Mammary epithelial cell (primary cell): ENCODE measurements at places on chromosomes 6 and 20.
A peak's percentile ranks its signal among the peaks of the same experiment; 100 is the strongest.

- DNase-seq: no peak
These were observed 6.9 kb upstream of the RRBP1 start for GRCh38 chr20:17688965-17689364.

- no peak for DNase-seq
These were observed 110.3 kb downstream of the CHD6 start for GRCh38 chr20:41507851-41508250.

DNA sequence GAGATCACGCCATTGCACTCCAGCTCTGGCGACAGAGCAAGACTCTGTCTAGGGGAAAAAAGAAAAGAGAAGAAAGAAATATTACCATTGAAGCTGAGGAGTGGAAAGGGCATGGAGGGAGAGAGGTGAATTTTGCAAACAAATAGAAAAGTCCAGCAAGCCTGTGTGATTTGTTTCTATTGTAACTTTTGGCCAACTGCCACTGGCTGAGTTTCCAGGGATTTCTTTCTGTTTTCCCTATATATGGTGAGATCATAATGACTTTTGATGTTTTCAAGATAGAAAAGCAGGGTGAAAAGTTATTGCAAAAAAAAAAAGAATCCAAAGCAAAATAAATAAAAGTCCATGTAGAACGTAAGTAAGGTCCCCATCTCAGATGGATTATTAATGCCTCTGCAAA, 184.2 kb upstream of the RALGAPA2 start:
- no peak for DNase-seq

DNA sequence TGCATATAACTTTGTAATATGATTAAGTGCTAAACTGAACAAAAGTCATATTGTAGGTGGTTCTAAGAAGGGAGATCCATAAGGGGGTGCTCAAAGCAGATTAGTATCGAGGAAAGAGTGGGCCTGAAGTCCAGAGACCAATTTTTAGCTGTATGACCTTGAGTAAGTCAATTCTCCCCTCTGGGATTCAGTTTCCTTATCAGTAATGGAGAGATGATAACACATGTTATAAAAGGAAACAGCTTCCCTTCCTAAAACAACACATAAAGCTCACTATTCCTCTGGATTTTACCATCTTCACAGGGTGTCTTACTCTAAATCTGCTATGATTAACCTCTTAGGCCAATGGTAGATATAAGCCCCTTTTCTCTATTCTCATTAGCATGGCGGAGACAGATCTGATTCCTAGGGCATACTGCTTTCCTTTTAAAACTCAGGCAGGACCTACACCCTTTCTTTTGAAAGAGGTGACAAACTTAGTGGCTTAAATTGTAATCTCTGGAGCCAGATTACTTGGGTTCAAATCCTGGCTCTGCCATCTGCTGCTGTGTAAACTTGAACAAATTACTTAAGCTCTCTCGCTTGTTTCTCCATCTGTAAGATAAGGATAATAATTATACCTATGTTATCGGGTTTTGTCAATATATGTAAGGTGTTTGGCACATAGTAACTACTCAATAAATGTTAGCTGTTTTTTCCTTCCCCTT, 39.5 kb downstream of the ACSS2 start:
- no peak for DNase-seq

- no peak for DNase-seq
These were observed 172.6 kb upstream of the BMP5 start for GRCh38 chr6:56047931-56048540.

DNA sequence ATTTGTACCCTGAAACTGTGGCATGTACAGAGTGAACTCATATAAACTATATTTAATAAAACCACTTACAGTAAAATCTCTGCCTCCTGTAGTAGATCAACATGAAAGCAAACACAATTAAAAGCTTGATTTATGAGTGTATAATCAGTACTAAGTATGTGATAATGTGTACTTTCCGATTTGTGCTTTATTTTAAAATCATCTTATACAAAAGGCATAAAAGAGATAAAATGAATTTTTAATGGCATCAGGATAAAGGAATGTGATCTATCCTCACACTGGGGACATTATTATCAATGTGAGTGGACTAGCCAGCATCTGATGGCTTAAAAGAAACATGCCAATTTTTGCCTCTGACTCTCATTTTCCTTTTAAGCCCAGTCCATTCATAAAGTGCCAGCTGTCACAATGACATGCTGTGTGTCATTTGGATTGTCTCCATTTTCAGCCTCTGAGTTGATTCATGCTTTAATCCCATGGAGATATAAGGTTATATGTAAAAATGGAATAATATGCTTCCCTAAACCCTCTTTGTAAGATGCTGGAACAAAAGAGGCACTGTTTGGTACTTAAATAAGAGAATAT, 831.6 kb upstream of the EYS start:
- no peak for DNase-seq

GRCh38 chr20:6381887-6382286, 259.1 kb upstream of the FERMT1 start:
- peak; percentile 8 for DNase-seq

DNA sequence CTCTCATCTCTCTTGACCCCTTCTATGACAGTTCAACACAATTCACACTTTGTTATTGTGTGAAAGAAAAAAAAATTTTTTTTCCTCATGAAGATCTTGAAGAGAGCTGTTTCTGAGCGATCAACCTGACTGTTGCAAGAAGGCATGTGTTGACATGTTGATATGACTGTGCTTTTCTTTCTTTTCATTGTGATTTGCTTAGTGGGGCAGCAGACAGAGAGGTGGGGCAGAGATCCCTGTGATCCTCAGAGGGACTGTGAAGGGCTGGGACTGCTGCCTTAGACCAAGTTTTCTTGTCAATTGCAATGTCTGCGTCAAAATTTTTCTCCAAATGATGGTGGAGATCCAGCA, 70.8 kb upstream of the IYD start:
- DNase-seq: peak; percentile 89

DNA sequence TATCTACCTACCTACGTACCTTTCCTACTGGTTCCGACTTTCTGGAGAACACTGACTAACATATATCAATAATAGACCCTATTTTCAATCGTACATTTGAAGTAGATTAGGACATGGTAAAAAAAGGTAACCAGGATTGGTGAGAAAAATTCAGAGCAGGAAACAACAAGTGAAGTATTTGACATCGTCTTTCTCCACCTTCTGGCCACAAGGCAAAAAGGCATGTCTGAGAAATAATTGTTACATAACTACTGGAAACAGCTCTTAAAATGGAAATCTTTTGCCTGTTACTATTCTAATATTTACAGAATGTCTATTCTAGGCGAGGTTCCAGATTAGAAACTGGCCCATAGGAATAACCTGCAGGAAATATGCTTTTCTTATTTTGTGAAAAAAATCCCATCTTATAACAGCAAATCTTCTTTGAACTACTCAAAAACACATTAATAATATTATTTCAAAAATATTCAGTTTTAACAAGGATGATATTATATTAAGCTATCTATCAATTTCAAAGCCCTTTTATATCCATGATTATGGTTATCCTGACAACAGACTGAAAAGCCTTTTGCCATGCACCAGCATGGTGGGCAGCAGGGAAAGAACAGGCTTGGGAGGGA, 80.8 kb downstream of the RCAN2 start:
- peak; percentile 27 for DNase-seq

DNA sequence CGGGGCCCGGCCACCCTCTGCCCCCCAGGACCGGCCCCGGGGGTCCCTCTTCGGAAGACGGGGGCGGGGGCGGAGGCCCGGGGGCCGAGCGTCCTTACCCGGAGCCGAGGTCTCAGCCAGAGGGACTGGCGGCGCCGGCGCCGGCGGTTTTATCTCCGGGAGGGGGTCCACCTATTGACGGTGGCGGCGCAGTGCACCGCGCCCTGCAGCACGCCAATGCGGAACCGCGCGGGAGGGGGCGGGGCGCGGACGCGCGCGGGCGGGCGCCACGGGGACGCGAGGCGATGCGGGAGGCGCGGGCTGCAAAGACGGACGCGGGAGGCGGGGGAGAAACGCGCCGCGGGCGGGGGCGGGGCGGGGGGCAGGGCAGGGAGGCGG, at the start of gene EEF1A2:
Gene EEF1A2, minus strand, starts transcription at position 124 of the 378 bp plus-strand sequence. CDS start 1,320 bp downstream, outside the sequence.
- DNase-seq: no peak

- DNase-seq: peak; percentile 26
These were observed 2.8 kb upstream of the CDH22 start for GRCh38 chr20:46311039-46311650.

DNA sequence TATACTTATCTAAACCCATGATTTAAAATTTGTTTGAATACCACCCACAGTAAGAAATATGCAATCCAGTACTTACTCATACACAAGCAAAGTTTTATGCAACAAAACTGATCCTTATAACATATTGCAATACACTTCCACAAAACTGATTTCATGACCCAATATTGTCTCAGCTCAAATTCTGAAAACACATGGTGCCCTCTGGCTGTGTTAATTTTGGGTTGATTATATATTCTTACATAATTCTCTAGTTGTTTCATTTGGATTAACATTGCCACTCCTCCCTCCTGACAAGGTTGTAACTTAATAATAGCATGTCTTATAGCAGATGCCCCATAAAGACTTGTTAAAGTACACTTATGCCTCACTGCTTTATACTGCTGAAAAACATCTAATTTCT, 73.0 kb upstream of the TULP1 start:
- no peak for DNase-seq

GRCh38 chr6:133326584-133326983, 85.4 kb downstream of the EYA4 start:
- DNase-seq: no peak

DNA sequence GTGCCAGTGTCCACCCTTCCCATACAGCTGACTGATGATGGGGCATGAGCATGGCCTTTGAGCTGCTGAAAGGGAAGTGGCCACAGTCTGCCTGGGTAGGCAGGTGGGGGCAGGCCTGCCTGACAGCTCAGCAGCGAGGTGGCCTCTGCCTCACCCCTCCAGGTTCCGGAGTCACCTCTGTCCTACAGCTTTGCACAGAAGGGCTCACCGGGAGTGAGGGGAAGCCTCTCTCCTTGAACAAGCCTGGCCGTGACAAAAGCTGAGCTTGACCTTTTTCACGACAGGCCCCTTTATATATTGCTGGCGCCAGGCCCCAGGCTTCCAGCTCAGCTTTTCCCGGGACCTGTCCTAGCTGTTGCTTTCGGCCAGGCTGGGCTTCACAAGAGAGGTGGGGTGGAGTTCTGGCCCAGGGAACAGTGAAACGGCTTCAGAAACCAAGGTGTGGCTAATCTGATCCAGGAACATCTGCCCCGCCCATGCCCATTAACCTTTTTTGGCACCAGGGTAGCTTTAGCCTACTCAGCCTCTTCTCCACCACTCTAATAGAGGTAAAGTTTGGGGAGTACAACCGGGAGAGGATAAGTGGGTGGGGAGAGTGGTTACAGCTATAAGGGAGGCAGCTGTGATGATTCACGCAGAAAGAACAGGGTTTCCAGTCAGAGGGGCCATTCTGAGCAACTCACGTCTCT, 42.9 kb downstream of the C6orf132 start:
- DNase-seq: peak; percentile 96

DNA sequence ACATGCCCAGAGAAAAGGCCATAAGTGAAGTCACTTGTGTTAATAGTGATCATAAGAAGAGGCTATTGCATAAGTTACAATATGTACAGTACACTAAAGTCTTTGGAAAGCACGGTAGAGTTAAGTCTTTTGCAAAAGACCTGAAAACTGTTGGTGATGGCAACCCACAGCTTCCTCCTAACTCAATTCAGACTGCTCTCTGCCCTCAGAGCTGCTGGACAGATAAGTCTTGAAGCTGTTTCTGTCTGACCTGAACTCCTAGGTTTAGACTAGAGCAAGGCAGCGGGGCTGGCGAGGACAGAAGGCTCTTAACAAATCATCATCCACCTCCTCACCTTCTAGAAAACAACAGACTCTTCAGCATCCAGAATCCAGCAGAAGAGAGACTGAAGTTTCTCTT, 125.4 kb downstream of the CD24 start:
- DNase-seq: no peak

DNA sequence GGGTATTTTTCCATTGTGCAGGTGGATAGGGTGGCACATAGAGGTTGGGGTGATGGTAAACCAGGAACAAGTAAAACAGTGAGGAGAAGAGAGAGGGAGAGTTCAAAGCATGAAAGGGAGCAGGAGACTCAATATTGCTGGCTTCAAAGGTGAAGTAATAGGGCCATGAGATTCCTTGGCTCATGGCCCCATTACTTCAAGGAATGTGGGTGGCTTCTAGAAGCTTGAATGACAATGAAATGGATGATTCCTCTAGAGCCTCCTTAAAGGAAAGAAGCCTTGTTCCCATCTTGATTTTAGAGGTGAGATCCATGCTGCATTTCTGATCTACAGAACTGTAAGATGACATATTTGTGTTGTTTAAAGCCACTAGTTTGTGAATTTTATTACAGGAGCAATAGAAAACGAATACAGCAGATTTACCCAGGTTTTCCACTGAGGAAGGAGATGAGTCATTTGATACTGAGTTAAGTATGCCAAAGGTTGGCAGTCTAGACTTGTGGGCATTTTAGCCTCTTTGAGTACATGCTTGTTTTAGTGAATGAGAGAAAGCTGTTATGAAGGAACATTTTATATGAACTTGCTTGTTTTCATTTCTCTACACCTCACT, 110.4 kb downstream of the PLCB4 start:
- DNase-seq: peak; percentile 12

GRCh38 chr6:156175433-156175832, 601.7 kb upstream of the ARID1B start:
- DNase-seq: no peak

GRCh38 chr6:7112741-7113313, 5.1 kb downstream of the RREB1 start:
- peak; percentile 61 for DNase-seq

GRCh38 chr6:82842721-82843120, 222.9 kb downstream of the UBE3D start:
- DNase-seq: peak; percentile 17

DNA sequence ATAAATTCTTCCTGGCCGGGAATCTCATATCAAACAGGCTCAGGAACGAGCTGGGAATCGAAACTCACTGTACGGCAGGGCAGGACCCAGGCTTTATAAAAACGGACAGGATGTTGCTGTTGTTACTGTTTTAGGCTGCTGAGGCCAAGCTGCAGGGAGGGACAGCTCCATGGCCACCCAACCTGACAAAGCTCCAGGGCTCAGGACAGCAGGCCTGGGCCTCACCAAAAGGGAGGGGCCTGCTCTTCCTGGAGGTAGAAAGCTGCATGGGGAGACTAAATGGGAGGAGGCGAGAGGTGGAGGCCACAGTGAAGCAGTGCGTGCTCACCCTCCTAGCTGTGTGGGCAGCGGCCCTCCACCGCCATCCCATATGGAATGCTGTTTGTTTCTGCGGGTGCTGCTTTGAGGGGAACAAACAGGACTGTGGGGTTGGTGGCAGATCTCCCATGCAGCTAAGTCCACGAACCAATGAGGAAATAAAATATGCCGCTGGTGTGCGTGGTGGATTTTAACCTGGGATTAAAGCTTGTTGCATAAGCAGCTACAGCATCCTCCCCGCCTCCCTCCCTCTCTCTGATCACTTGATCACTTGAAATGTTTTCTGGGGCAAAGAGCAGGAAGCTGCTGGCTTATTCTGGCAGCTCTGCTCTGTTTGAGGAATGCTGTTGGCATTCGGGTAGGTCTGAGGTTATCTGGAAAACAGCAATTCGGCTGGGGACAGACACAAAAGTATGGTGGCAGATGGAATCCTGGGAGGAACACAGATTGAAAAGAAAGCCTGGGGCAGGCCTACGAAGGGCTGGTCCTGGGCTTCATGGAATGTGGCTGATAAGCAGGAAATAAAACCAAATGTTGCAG, 2.4 kb upstream of the ZMYND8 start:
- peak; percentile 81 for DNase-seq

- no peak for DNase-seq
These were observed 1.6 kb upstream of the ADRM1 start for GRCh38 chr20:62301111-62301668.

GRCh38 chr6:157215717-157216116, 107.6 kb downstream of the TMEM242 start:
- DNase-seq: no peak
